ENCODE measurements at places on chromosomes 7 and 10. TPM values are rescaled to one million over a fixed set of nuclear protein-coding genes. Genes with fewer than 3 reads are reported as not detected.

DNA sequence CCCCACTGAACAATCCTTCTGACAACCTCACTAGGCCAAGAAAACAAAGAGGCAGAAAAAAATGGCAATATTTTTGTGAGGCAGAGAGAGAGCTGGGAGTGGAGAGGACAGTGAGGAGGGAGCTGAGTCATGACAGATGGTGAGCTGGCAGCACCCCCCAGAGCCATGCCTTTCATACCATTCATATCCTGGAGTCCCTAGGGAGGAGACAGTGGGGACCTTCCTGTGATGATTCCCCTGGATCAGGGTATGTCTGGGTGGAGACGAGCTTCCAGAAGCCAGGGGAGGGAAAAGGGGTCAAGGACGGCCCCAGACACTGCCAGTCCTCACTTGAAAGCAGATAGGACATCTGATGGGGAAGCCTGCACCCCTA, 160.5 kb downstream of the ADAM12 start:
- no peak for DNase-seq

DNA sequence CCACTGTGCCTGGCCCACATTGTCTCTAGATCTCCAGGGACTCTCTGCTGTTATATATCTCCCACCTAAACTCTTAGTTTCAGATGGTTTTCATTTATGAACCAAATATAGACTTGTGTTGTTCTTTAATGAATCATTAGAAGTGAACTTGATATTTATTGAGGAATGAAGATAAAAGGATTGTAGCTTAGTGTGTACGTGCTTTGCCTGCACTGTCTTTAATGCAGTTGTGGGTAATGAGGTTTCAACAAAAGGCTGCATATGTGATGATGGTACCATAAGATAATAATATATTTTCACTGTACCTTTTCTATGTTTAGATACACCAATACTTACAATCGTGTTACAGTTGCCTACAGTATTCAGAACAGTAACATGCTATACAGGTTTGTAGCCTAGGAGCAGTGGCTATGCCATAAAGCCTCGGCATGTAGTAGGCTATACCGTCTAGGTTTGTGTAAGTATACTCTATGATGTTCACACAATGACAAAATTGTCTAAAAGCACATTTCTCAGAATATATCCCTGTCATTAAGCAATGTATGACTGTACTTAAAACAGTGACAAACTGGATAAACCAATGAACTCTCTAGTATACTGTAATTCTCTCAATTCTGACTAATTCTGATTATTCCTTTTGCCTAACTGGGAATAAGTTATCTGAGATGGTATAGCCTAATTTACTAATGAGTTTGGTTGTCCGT, 25.2 kb downstream of the VCL start:
- no peak for DNase-seq

- DNase-seq, result no peak
Observed at GRCh38 chr7:30787486-30787885, 16.3 kb downstream of the MINDY4 start.

CHST3 gene
- 18.0 TPM for polyA plus RNA-seq

TNS3 gene
- polyA plus RNA-seq, result 85.9 TPM
